Stimulated activated CD8-positive, alpha-beta memory T cell treated with anti-CD3 and anti-CD28 coated beads, Interleukin-4, amount 100 ng/mL, for 1 hour (primary cell): ENCODE measurements at places on chromosomes 16 and 17.

DNA sequence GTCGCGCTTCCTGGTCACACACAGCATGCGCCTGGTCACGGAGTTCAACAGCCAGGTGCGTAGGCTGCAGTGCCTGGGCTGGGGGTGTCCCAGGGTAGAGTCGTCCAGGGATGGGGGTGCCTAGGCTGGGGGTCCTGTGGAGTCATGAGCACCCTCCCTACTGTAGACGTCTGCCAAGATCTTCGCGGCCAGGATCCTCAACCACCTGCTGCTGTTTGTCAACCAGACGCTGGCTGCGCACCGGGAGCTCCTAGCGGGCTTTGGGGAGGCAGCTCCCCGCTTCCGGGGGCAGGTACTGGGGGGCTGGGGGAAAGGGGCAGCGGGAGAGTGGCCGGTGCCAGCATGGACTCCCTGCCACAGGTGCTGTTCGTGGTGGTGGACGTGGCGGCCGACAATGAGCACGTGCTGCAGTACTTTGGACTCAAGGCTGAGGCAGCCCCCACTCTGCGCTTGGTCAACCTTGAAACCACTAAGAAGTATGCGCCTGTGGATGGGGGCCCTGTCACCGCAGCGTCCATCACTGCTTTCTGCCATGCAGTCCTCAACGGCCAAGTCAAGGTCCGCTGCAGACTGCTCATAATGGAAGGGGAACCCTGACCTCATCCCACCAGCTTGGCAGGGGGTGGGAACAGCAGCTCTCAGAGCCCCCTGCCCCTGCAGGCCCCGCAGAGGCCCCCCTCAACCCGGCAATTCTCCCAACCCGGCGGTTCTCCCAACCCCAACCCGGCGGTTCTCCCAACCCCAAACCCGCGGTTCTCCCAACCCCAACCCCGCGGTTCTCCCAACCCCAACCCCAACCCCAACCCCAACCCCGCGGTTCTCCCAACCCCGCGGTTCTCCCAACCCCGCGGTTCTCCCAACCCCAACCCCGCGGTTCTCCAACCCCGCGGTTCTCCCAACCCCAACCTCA, 2.4 kb downstream of the PDIA2 start:
- no peak for DNase-seq

- no peak for DNase-seq
Measured at GRCh38 chr16:22065252-22065651, 27.1 kb upstream of the VWA3A start.

DNA sequence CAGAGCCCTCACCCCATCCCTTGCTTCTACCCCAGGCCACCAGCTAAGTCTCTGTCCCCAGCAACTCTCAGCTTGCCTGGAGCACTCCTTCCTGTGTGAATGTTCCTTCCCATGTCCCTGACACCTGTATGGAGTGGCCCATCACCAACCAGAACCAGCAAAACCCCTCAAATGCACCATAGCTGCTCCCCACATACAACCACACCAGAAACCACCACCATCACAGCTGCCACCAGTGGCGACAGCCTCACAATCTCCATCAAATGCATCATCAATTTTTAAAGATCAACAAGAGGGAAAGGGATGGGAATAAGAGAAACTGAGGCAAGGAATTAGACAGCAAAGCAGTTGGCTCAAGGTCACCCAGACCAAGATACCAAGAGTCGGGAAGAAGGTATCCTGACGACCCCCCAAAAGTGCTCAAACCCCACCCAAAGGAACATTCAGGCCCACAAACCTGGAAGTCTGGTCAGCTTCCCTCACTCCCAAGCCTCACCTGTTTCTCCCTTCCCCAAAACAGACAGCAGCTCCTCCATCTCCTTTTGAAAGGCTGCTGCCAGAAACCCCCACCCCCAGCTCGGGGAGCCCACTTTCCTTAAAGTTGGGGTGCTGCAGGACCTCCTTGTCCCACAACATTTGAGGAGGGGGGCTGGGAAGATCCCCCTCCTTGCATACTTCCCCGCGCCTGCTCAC, 1.8 kb downstream of the SRCIN1 start:
- no peak for DNase-seq

GRCh38 chr17:65589321-65589720, 27.9 kb upstream of the AXIN2 start:
- no peak for DNase-seq

DNA sequence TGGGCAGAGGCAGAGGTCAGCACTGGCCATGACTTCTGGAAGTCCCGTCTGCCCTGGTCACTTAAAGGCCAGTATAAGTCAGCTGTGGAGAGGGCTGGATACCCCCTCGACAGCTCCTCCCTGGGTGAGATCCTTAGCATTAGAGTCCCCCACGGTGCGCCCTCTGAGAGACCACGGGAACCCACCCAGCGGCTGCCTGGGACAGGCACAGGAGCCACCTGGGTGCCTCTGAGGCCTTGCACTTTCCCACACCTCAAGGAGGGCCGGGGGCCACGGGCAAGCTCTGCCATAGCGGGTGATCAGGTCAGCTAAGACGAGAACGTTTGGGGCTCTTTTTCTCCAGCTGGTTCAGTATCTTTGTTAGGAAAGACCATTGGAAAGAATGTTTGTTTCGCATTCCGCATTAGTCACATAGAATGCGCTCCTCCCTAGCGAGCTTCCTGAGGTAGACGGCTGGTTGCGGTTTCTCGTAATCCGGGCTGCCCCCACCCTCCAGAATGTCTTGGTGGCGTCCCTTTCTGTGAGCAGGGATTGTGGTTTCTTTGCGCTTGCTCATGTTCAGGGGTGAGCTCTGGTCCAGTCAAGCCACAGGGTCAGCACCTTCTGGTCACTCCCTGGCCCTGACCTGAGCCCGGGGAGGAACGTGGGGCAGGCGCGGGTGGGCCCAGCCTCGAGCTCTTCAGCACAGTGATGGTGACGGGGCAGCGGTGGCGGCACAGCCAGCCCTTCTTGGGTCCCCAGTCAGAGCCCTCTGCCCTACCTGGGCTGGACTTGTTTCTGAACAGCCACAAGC, 25.2 kb downstream of the NME3 start:
- DNase-seq: no peak

- DNase-seq: no peak
Measured at GRCh38 chr16:17228048-17228707, 242.6 kb downstream of the XYLT1 start.

DNA sequence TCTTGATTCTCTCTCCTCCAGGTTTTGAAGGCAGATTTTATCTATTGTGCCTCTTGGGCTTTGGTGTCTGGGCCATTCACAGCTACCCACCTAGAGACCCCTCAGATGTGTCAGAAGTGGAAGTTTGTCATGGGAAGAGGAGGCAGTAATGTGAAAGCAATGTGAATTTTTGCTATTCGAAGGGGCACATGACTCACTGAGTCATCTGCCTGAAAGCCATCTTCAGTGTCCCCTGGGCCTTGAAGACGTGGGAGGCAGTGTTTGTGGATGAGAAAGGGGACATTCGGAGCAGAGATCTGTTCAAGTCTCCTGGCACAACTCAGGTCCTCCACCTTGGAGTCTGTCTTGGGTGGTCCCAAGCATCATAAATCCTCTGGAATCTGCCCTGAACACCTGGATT, 530.2 kb downstream of the NPIPA7 start:
- DNase-seq: no peak

- peak; percentile 33 for DNase-seq
Measured at GRCh38 chr16:2838928-2839327, 8.8 kb downstream of the ZG16B start.

- no peak for DNase-seq
Measured at GRCh38 chr16:66408163-66409048, 18.7 kb upstream of the BEAN1 start.

DNA sequence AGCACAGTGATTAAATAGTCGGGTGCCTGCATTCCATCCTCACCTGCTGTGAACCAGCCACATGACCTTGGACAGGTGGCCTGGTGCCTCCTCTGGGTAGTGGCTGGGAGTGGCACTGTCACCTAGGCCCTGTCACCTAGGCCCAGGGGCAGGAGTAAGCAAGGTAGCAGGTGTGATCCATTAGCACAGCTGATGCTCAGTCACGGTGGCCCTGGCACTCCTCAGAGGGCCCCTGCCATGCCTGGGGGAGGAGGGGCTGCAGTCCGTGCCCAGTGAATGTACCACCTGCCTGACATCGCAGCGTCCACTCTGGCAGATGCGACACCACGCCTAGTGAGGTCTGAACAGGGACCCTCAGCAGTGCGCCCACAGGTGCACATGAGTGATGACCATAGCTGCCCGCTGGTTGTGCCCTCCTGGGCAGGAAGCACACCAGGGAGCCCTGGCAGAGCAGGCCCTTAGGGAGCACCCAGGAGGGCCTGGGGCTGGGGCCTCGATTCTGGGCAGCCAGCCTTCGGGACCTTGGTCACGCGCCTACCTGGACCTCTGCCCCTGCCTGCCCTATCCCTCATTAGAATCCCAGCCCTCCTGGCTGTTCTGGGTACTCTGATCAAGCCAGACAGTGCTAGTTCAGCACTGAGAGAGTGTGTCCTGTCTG, 33.1 kb upstream of the CRISPLD2 start:
- DNase-seq: no peak

GRCh38 chr16:9123871-9124270, 32.4 kb downstream of the HAPSTR1 start:
- DNase-seq: no peak

DNA sequence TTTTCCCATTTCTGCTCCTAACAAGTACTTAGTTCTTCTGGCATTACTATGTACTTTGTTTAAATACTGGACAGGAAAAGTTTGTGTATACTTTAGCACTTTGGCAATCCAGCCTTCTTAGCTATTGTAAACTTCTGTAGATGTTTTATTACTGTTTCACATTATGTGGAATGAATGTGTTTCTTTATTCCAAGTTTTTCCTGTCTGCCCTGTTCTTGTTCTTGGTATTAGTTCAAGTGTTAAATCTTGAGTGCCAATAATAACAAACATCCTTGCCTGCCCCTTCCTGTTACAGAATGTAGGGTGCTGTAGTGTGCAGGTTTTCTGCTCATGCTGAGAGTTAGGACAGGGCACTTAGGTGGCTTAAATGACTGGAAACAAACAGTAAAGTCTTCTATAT, 7.3 kb upstream of the CAPNS2 start:
- no peak for DNase-seq

DNA sequence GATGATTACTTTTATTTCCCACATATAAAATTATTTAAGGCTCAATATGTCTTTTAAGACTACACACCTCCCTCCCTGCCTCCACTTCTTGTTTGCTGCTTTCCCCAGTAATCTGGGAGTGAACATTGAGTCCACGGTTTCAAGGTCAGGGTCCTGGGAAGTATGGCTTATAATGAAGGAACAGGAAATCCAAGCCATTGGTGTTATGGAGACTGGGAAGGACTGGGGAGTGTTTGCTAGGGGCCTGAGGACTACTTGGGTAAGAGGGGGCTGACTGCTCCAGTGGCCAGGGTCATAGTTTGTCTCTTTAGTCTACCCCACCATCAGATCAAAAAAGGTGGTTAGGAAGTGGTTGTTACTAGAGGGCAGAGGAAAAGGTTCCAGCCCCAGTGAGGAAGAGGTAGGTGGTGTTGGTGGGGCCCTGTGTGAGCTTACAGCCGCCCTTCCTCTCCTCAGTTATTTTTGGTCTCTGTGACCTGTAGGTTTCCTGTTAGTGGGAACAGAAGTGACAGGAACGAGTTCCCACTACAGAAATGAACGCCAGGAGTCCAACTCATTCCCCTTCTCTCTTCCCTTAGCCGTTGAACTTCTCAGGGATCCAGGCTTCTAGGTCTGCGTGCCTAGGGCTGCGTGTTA, 742 bp upstream of the SLC16A13 start:
- no peak for DNase-seq

DNA sequence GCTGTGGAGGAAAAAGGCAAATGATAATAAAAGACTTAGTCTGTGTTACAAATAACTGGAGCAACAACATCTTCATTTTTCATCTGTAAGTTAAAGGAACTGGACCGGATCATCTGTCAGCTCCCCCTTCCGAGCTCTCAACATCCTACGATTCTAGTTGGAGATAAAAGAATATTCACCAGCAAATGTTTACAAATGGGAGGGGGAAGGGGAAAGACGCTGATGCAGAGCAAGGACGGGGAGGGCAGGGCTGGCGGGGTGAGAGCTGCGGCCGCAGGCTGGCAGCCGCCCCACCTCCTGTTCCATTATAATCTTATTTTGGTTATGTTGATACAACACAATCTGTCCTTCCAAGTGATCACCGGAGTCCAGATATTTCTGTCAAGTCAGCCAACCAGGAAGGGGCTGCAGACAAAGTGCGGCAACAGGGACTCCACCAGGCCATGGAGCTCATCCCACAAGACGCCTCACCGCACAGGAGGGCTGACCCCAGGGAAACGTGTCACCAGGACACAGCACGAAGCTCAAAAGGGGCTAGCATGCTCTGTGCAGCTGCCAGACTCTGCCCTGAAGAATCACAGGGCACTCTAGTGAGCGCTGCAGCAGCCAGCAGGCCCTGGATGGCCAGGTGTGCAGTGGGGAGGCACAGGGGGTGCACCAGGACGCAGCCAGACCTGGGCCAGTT, 19.7 kb downstream of the FBXO31 start:
- DNase-seq: no peak

DNA sequence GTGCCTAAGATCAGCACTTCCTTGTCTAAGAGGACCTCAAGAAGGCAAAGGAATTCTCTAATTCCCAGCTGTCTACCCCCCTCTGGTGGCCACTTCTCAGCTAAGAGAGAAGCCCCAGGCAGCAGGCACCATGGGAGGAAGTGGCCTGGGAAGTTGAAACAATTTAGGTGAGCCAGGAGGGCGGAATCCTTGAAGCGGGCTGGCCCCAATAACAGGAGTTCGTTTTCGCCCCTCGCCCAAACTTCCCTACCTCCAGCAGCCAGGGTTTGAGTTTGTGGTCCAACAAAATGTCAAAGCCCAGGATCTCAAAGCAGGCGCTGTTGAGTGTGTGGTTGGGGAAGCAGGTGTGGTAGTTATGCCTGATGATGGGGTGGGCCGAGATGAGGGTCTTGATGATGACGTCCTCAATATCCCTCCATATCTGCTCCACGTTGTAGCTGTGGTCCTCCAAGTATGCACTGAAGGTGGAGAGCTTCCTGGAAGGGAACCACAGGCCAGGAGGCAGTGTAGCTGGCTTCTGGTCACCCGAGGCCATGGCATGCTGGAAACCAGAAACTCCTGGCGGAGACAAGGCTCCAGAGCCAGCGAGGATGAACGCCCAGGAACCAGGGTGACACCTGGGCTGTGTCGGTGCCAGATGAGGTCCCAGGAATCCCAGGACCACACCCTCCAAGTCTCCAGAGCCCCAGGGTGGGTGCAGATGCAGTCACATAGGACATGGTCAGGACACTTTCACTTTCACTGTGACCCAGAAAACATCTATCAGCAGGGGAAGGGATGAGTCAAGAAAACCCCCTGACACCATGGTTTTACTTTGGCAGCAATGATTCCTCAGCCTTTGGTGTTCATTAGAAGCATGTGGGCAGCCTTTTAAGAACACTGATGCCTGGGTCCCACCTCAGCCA, 25.6 kb downstream of the TTLL6 start:
- no peak for DNase-seq

GRCh38 chr17:9725575-9725974, 65.8 kb downstream of the DHRS7C start:
- DNase-seq: no peak
